ENCODE measurements at places on chromosomes 13 and 19.

DNA sequence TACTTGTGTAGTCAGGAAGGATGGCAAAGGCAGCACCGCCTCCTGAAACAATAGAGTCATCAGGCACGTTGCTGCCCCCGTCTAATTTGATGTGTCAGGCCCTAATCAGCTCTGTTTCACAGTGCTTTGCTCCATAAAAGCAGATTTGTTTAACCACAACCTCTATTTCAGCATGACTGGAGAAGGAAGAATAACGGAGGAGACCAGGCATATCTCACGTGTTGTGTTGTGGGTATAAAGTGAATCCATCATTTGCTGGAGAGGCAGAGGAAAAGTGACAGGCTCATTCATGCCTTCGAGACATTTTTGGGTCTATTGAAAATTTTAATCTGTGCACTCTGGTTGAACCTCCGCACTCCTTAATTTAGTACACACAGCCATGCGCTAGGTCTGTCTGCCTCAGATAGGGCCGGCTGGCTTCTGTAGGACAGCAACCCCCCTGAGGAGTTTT is 940.4 kb upstream of the SLC10A2 start:
- peak; percentile 28 for DNase-seq

DNA sequence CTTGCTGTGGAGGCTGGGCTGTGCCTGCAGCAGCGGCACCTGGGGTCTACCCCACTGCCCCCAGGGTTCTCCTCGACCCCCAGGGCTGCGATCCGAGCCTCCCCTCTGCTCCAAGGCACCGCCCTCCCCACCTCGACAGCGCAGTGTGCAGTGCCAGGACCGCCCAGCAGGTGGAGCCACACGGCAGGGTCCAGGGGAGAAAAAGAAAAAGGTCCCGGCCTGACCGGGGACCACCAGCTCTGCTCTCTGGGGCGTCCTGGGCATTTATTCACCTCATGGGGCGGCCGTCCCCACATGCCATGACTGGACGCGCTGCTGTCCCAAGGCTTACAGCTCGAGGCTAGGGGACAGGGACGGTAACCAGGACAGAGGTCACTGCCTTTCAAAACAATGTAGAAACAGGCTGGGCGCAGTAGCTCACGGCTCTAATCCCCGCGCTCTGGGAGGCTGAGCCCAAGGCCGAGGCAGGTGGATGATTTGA is 10.6 kb downstream of the REXO1 start:
- DNase-seq = no peak

GRCh38 chr19:30590596-30591229 is 218.5 kb downstream of the ZNF536 start:
- peak; percentile 23 for DNase-seq

- peak; percentile 62 for DNase-seq
Measured at GRCh38 chr19:1122972-1123363, 19.2 kb downstream of the GPX4 start.

GRCh38 chr13:112756511-112756966 is 66.7 kb downstream of the ATP11A start:
- DNase-seq = no peak

GRCh38 chr19:35885225-35885738 is 15.1 kb downstream of the NFKBID start:
- DNase-seq = no peak

- peak; percentile 86 for DNase-seq
Measured at GRCh38 chr19:8307965-8308866, at the start of gene CD320. Gene CD320, minus strand, starts transcription at chr19:8308358. Its CDS starts 68 bp downstream, at chr19:8308290.

GRCh38 chr13:43663474-43664090 is 123.2 kb downstream of the ENOX1 start:
- DNase-seq = peak; percentile 3

- no peak for DNase-seq
Measured at GRCh38 chr13:100835695-100836094, 161.1 kb upstream of the TMTC4 start.

DNA sequence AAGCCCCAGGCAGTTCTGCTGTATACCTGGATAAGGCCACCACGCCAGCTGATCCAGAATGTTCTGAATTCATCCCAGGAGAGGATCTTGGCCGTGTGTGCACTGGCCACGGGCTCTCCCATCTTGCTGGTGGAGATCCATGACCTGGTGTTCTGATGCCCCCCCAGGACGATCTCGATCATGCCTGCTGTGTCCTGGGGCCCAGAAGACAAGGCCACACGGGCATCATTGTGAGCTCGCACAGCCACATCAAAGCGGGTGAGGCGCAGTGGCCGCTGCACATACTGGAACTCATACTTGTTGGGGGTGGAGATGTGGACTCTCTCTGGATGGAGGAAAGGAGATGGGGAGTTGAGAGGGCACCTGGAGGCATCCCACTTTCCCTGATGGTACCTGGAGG is 40.1 kb downstream of the F2RL3 start:
- DNase-seq = no peak

DNA sequence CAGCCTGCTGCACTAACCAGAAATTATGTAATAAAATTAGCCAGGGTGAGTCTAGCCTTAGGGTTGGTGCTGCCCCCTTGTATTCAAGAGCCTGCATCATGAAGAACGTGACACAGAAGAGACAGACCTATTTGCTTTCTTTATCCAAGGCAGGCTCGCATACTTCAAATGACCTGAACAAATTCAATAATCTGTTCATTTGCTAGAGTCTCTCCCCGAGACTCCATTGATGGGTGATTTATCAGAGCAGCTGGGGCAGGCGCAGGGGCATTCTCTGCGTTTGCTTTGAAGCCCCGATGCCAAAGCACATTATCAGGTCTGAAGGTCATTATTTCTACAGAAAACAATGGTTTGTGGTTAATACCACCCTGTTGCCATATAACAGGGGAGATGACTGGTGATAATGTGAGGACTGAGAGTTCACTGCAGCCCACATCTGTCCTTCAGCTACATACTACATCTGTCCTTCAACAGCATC is 520.3 kb downstream of the DIAPH3 start:
- no peak for DNase-seq

GRCh38 chr13:80339912-80340650 is 845 bp downstream of the SPRY2 start:
- peak; percentile 53 for DNase-seq

DNA sequence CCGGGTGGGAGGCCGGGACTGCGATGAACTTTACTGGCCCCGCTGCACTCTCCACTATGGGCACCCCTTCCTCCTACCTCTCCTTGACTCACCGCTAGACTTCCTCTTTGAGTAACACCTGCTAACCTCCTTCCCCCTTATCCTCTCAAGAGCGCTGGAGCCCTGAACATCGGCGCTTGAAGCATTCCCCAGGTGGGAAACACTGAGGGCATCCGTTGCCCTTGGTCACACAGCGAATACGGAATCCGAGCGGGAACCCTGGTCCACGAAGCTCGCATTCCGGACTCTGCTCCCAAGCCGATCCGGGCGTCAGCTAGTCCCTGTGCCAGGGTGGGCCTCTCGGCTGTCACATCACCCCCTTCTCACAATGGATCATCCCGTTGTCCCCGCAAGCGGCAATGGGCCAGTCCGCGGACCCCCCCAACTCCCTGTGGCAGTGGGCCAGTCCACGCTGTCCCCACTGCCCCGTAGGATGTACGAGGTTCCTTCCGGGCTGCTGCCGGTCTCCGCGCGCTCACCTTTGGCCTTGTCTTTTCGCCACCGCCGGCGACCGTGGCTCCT is 4.2 kb downstream of the LIPE start:
- no peak for DNase-seq

DNA sequence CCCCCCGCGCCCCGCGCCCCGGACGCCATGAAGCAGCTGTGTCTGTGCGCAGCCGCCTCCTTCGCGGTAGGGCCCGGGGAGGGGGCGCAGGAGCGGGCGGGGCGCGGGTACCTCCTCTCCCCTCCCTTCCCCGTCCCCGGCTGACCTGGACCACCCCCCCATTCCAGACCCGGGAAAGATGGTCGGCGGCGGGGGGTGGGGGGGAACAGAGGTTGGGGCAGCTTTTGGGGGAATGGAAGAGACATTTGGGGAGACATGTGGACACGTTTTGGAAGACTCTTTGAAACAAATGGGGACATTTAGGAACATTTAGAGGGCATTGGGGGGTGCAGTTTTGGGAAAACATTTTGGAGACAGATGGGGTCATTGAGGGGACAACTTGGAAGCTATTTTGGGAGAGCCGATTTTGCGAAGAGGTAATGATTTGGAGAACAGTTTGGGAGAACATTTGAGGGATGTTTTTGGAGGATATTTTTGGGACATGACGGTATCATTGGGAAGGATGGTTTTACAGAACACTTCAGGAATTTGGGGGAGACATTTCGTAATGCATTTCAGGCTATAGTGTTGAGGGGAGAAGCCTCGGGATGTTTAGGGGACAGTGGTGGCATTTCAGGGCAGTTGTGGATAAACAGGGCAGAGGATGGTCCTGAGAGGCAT is 16.1 kb downstream of the ANKRD24 start:
- no peak for DNase-seq

GRCh38 chr13:81211713-81212112 is 870.8 kb upstream of the SPRY2 start:
- DNase-seq = no peak

GRCh38 chr19:49231389-49231788 is 73.8 kb downstream of the TRPM4 start:
- DNase-seq = no peak

- DNase-seq = peak; percentile 72
Measured at GRCh38 chr13:76813000-76813691, 73.1 kb downstream of the KCTD12 start.

- DNase-seq = no peak
Measured at GRCh38 chr13:100611678-100612492, 23.3 kb upstream of the GGACT start.

DNA sequence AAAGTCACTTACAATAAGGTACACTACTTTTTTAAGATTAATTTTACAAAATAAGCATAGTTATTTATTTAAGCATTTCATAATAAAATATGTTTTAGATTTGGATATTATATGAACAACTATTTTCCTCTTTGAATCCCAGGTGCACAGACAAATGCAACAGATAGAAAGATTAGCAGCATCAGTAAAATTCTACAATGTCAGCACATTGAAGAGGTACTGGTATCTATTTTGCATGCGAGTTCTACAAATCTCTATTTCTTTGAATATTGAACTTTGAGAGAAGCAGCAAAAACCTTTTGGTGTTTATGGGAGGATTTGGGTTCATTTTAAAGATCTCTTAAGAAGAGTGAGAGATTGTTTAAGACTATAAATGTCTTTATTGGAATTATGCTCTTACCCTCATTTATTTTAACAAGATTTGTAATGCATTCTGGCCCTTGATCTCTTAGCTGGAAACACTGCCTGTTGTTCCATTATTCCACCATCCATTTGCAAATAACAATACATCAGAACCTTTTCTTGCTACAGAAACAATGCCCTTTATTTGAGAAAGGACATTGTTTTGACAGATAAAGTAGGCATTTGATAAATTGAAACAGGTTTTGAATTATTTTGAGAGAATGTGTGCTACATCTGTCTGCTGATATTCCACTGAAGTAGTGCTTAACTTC is 558.8 kb upstream of the KLHL1 start:
- DNase-seq = no peak

GRCh38 chr19:42443944-42444398 is 1.2 kb upstream of the CXCL17 start:
- no peak for DNase-seq

DNA sequence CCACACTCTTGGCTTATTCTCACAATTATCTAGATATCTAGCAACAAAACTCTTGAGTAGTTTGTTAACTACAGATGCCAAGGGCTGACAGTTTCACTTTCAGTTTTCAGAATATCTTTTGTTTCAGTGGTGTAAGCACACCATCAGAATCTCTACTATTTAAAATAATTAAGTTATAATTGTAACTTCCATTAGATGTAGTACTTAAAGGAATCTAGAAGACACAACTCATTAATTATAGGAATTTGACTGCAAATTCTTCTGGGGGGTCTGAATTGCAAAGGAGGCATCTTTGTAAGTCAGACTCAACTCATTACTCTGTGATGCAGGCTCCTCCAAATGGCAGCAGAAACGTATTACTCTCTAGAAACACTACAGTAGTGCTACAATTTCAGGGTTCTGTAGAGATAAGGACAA is 44.9 kb upstream of the USPL1 start:
- peak; percentile 15 for DNase-seq

Data from MG63 (cell line).